Calu3 (cell line): ENCODE measurements at places on chromosomes 1 and 21.

- no peak for DNase-seq
Measured at GRCh38 chr1:156912861-156913808, 7.3 kb upstream of the LRRC71 start.

DNA sequence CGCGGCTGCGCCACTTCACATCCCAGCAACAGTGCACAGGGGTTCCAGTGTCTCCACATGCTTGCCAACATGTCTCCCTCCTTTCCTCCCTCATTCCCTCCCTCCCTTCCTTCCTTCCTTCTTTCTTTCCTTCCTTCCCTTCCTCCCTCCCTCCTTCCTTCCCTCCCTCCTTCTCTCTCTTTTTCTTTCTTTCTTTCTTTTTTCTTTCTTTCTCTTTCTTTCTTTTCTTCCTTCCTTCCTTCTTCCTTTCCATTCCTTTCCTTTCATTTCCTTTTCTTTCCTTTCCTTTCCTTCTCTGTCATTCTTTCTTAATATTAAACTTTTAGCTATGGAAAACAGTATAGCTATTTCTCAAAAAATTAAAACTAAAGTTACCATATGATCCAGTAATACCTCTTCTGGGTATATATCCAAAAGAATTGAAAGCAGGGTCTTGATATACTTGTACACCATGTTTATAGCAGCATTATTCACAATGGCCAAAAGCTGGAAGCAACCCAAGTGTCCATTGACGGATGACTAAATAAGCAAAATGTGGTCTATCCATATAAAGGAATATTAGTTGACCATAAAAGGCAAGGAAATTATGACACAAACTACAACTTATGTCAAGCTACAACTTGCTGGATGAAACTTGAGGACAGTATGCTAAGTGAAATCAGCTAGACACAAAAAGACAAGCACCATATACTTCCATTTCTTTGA is 55.0 kb upstream of the TLR5 start:
- DNase-seq, result no peak

DNA sequence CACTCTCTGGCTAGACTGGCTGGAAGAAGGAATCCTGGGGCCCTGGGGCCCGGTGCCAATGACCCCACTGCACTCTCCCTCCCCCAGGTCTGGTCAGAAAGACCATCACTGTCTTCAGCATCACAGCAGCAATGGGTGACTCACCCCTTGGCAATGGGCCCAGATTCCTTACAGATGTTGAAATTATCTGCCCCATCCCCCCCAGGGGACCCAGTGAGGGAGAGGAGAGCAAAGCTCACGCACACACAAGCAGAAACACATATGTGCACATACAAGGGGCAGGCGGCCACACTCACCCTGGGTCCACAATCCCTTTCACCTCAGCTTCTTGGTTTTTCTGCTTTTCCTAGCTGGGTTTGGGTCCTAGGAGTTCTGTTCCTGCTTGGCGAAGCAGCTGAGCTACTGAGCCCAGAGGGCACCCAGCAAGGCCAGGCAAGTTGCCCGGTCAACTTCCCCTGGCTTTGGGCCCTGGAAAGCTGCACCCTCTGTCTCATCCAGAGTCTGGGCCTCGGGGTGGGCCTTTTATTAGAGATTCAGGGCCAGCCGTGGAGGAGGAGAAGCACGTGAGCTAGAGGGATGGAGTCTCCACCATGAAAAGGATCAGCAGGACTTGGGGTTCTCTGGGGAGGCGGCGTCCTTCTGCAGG is 2.6 kb downstream of the COL16A1 start:
- peak; percentile 84 for DNase-seq

DNA sequence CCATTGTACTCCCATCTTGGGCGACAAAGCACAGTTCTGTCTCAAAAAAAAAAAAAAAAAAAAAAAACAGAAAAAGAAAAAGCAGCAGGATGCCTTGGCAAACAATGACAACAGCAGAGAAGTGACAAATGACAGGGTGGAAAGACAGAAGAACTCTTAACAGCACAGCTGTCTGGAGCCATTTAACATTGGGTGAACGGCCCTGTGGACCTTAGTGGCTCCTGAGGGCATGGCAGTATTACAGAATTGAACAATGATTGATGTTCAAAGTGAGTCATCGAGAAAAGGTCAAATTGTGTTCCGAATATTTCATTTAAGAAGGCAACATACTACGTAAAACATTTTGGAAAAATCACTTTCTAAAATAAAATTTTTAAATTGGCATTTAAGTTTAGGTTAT is 30.0 kb downstream of the DNASE2B start:
- no peak for DNase-seq

- DNase-seq, result peak; percentile 24
Measured at GRCh38 chr1:110393691-110394492, 3.1 kb upstream of the SLC16A4 start.

GRCh38 chr1:109091839-109092193 is 1.3 kb downstream of the TMEM167B start:
- DNase-seq, result no peak

GRCh38 chr1:60664086-60664625 is 418.2 kb upstream of the NFIA start:
- DNase-seq, result no peak

DNA sequence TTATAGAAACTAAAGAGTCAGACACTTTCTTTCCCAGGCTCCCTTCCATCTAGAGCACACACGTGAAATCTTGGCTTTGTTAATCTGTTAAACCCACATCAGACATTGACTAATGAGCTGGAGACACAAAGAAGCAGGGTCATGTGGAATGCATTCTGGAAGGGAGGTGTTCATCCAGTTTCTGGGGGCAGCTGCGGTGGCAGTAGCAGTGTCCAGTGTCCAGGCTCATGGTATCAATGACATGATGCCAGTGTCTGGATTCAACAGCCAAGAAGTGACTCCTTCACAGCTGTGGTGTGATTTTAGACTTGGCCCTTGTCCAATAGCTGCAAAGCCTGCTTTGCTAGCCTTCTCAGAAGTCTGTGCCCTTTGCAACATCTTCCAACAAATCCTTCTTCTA is 95.2 kb downstream of the NTPCR start:
- DNase-seq, result no peak

GRCh38 chr1:224292419-224292818 is 37.6 kb downstream of the NVL start:
- DNase-seq, result no peak

DNA sequence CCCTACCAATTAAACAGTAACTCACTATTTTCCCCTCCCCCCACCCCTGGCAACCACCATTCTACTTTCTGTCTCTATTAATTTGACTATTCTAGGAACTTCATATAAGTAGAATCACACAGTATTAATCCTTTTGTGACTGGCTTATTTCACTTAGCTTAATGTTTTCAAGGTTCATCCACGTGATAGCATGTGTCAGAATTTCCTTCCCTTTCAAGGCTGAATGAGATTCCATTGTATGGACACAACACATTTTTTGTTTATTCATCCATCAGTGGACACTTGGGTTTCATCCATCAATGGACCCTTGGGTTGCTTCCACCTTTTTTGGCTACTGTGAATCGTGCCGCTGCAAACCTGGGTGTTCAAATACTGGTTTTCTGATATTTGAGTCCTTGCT is 41.7 kb downstream of the EIF2D start:
- no peak for DNase-seq

- DNase-seq, result no peak
Measured at GRCh38 chr1:234735476-234735875, 125.5 kb upstream of the IRF2BP2 start.

DNA sequence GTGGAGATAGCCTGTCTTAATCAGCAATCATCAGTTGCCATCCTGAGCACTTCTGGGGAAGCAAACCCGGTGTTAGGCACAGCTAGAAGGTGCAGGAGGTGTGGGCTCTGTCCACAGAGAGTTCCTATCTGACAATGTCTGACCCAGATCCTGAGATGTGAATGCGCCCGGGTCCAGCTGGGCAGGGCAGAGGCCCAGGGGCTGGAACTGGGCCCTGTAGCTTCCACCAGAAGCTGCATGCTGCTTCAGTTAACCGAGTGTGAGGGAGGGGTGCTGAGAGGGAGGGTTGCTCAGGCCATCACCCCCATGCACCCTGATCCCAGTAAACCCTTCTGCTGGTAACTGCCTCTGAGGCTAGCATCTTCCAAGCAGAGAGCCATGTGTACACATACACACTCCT is 42.2 kb downstream of the KIF21B start:
- DNase-seq, result no peak

DNA sequence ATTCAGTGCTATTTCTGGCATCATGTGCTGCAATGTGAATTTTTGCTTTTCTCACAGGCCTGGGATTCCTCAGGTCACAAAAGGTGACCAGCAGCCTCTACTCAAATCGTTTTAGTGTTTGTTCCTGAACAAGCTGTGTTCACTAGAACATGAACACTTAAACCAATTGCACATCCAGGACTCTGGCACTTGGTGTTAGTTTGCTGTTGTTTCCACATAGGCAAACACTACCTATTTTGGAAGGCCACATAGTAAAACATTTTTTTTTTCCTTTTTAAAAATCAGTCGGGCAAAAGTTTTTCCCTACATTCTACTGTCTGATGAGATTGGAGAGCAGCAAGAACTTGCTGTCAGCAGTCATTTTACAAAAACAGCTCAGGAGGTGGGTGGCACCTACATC is 83.2 kb downstream of the PLPP3 start:
- DNase-seq, result no peak

- no peak for DNase-seq
Measured at GRCh38 chr21:45963232-45963570, 18.4 kb upstream of the COL6A1 start.

DNA sequence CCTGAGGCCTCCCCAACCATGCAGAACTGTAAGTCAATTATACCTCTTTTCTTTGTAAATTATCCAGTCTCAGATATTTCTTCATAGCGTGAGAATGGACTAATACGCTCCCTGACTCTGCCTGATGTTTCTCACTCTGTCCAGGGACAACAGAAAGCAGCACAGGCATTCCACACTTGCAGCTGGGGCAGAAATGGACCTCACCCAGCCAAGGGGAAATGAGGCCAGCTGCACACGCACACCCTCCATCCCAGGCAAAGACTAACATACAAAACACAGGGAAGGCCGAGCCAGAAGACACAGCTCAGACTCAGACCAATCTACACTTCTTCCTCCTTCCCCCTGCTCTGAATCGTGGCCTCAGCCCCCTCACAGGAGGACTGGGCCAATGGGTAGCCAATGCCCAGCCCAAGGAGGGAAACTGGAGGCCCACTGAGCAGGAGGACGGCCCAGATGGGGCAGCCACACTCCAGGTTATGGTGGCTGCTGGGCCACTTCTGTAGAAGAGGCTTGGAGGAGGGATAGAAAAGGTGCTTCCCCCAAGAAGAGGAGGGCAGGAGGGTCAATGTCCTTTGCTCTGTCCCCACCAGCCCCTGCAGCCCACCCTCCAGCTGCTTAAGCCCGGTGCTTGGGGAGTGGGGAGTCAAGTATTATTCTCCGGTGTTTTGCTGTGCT is 228.4 kb downstream of the NPHP4 start:
- no peak for DNase-seq

DNA sequence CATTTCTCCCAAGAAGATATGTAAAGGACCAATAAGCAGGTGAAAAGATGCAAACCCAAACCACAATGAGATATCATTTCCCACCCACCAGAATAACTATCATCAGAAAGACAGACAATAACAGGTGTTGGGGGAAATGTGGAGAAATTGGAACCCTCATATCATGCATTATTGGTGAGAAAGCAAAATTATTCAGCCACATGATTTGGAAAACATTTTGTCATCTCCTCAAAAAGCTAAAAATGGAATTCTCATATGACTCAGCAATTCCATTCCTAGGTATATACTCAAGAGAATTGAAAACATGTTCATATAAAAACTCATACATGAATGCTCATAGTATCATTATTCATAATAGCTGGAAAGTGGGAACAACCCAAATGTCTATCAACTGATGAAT is 25.1 kb upstream of the RNF186 start:
- no peak for DNase-seq

DNA sequence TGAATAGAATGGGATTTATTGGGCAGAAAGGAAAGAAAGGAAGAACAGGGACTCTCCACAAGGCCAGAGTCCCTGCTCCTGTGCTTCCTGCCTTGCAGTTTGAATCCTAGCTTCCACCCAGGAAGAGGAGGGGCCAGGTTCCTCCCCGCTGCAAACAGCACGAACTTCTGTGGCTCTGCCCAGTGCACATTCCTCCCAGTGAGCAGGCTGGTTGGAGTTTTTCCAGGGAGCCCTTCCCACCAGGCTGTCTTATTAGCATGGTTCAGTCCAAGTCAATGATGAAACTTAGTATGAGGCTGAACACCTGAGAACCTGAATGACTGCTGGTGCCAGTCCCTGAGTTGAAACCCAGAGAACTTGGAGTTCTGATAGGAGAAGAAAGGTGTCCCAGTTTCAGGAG is 247.2 kb downstream of the DUSP10 start:
- DNase-seq, result peak; percentile 26

DNA sequence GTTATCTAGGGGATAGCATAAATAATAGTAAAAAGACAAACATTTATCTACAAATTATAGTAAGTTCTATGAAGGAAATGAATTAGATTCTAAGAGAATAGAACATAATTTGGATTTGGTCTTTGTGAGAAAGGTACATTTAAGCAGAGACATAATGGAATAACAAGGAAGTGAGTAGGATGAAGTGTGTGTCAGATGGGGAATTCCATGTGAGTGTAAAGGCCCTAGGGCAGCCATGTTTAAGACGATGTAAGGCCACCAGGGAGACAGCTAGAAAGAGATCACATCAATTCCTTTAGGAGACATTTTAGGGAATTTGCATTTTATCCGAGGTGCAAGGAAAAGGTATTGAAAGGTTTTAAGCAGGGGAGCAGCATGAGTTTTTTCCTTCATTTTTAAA is 33.8 kb upstream of the ELAVL4 start:
- no peak for DNase-seq

DNA sequence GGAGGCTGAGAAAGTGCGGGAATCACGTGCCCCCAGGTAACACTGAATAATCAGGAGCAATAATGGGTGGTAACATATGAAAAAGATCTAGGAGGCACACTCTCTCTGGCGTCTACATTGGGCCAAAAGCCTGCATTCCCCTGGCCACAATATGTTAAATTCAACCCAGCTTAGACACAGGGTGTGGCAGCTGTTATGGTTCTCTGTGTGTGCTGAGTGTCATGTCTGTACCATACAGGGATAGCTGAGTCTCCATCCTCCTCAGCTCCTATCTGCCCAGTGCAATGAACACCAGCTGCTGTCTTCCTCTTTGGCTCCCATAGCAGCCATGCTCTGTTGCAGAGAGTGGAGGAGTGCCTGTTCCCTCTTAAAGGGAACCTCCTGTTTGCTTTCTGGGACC is 14.3 kb downstream of the S100A11 start:
- DNase-seq, result no peak

- DNase-seq, result no peak
Measured at GRCh38 chr1:243609698-243610097, 240.3 kb downstream of the AKT3 start.

- peak; percentile 73 for DNase-seq
Measured at GRCh38 chr1:206479183-206480125, 9.2 kb downstream of the IKBKE start.
